Forelimb muscle (tissue), 1 donor: ENCODE measurements at places on chromosomes 4 and X. TPM values are rescaled to one million over a fixed set of nuclear protein-coding genes. Genes with fewer than 3 reads are reported as not detected.

DNA sequence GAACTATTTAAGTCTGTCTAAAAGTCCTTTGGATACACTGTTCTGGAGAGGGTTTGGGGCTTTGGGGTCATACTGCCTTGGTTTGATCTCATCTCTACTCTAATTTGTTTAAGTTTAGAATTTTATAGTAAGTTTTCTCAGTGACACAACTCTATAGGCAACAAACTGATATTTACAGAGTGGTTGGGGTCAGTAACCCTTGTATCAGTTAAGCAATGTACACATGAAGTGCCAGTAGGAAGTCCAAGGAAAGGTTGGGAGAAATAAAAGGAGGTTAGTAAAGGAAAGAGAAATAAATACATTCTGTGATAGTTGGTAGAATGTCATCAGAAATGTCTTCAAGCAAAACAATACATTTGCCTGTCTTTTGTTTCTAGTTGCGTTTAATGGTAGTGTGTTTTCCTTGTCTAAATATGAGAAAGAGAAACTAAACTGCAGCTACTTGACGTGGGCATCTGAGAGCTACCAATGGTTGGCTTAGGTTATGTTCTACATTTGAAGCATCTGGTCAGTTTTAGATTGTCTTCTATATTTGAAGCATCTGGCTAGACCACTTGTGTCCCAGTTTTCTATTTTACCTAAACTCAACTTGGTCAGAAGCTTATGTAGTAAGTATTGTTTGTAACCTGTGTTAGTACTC, 6.9 kb downstream of the ATP7A start:
- DNase-seq: no peak

DNA sequence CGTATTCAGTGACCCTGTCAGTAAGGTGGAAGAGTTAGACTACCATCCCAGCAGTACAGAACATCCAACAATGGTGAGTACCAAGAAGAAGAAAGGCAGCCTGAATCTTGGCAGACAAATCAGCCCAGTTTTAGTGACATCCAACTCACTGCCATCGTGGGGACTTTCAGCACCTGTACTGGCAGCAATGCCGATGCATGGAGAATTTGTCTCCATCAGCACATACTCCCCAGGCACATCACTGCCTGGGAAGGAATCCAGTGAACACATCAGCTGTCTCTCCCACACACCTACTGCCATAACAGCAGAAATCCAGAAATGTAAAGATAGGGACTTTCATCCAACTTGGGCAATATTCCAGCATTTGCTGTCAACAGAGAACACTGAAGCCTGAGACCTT, 29.8 kb downstream of the PTCHD1 start:
- no peak for DNase-seq

Gene CENPI
- 5.1 TPM for polyA plus RNA-seq

GRCh38 chr4:145446184-145446583, 35.5 kb upstream of the SMAD1 start:
- DNase-seq: no peak

DNA sequence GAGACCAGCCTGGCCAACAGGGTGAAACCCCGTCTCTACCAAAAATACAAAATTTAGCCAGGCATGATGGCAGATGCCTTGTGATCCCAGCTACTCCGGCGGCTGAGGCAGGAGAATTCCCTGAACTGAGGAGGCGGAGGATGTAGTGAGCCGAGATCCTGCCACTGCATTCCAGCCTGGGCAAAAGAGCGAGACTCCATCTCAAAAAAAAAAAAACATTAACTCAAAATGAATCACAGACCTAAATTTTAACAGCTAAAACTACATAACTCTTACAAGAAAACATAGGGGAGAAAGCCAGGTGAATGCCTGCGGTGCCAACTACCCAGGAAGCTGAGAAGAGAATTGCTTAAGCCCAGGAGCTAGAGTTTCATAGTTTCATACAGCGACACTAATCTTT, 54.8 kb downstream of the TMEM165 start:
- DNase-seq: no peak

DNA sequence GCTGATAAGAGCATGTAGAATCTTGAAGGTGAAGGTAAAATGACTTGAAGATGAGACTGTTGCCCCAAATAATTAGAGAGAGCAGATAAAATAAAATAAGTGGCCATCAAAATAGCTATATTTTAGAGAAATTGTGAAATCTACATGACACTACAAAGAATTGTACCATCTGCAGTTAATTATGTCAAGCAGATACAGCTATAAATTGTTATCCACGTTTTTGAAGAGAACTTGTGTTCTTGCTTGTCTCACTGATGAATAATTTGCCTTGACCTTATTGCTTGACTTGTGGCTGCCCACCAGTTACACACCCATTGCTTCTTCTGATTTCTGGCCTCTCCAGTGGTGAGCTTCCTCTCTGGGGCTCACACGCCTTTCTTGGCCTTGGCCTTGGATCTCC, 75.8 kb upstream of the TNIP3 start:
- no peak for DNase-seq

Gene LDB2
- polyA plus RNA-seq: 36.6 TPM

Gene CFAP299
- polyA plus RNA-seq: 0.23 TPM

DNA sequence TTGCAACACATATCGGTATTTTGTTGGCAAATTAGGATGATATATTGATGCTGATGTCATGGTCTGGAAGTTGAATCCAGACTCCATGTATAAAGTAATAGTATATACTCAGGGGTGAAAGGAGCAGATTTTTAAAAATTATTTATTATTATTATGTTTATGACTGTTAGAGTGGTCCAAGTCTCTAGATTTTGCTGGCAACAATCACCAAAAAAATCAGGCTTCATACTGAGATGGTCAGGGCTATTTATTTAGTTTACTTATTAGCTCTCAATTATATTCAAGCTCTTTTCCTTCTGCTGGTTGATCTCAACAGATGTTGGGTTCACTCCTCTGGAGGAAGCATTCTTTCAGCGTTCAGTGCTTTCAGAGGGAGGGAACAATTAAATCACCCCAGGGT, 73.9 kb upstream of the VCX3B start:
- DNase-seq: no peak

Gene CFAP47
- polyA plus RNA-seq: not detected

GRCh38 chrX:124015721-124016120, 54.2 kb downstream of the STAG2 start:
- no peak for DNase-seq

Gene F11
- not detected for polyA plus RNA-seq

Gene UGT2A3
- polyA plus RNA-seq: not detected

GRCh38 chr4:185669288-185669687, 134.0 kb upstream of the PDLIM3 start:
- DNase-seq: no peak

Gene CLCN3
- 26.9 TPM for polyA plus RNA-seq

Gene MCF2
- polyA plus RNA-seq: 0.18 TPM

Gene FGFBP2
- 0.27 TPM for polyA plus RNA-seq

- DNase-seq: no peak
Measured at GRCh38 chr4:175614890-175615289, 197.2 kb downstream of the GPM6A start.

Gene REPS2
- 8.1 TPM for polyA plus RNA-seq

Gene MAGEB10
- not detected for polyA plus RNA-seq

- DNase-seq: no peak
Measured at GRCh38 chr4:99252746-99253145, 33.7 kb upstream of the ADH6 start.

DNA sequence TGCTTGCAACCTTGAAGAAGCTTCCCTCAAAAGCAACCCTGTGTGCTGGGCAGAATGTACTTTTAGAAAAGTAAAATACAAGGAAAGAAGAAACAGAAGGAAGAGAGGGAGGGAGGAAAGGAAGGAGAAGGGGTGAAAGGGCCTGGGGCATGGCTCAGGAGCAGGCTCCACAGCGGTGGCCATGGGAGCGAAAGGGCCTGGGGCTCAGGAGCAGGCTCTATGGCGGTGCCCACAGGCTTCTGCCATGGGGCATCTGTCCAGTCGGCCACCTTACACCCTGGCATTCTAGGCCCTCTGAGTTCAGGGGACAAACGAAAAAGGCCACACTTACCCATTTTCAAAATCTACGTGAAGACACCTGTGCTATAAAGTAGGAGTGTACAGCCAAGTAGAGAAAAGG, 31.4 kb downstream of the GAK start:
- DNase-seq: no peak

GRCh38 chrX:10611441-10612090, 8.8 kb downstream of the MID1 start:
- DNase-seq: no peak

Gene SSX2
- polyA plus RNA-seq: not detected

DNA sequence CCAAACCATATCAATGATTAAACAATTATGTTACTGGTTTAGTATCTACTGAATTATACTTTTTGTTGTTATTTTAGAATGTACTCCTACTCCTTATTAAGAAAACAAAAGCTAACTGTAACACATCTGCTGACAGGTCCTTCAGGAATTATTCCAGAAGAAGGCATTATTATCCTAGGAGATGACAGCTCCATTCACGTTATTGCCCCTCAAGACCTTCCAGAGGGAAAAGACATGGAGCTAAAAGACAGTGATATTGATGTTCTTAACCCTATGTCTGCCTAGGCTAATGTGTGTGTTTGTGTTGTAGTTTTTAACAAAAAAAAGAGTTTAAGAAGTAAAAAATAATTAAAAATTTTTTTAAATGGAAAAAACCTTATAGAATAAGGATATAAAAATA, 206.8 kb upstream of the KLHL4 start:
- DNase-seq: no peak
